Muscle of arm (tissue), 14 donors: ENCODE measurements at places on chromosomes 2 and 18.
A peak's percentile ranks its signal among the peaks of the same experiment; 100 is the strongest.

DNA sequence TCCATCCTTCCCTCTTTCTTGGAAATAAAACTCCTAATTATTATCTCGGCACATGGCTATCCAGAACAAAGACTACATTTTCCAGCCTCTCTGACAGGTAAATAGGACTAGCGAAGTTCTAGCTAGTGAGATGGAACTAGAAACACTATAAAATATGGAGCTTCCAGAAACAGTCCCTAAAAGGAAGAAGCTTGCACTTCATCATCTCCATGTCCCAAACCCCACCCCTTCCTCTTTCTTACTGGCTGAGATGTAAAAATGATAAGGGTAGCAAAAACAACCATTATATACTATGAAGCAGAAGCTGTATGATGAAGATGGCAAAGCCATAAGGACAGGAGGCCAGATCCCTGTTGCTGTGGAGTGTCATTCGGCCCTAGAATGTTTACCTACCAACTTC is 11.7 kb upstream of the ACTR2 start:
- no peak for DNase-seq

GRCh38 chr2:144515696-144516410 is 4.1 kb downstream of the ZEB2 start:
- DNase-seq, result peak; percentile 71

GRCh38 chr2:123245156-123245555 is 779.9 kb upstream of the CNTNAP5 start:
- no peak for DNase-seq

DNA sequence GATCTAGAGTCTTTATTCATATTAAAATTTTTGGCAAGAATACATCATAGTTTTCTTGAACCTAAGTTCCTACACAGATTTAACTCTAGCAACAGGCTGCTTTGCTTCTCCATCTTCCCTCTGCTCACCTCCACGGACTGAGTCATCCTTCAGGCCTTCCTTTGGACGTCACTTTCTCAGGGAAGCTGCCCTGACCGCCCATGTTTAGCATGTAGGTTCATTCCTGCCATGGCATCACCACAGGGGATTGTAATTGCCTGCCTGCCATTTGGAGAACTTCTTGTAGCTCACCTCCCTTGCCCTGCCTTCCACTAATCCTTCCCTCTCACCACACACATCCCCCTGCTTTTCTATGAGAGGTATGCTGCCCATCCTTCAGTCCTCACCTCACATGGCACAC is 43.9 kb upstream of the B3GNT2 start:
- no peak for DNase-seq

DNA sequence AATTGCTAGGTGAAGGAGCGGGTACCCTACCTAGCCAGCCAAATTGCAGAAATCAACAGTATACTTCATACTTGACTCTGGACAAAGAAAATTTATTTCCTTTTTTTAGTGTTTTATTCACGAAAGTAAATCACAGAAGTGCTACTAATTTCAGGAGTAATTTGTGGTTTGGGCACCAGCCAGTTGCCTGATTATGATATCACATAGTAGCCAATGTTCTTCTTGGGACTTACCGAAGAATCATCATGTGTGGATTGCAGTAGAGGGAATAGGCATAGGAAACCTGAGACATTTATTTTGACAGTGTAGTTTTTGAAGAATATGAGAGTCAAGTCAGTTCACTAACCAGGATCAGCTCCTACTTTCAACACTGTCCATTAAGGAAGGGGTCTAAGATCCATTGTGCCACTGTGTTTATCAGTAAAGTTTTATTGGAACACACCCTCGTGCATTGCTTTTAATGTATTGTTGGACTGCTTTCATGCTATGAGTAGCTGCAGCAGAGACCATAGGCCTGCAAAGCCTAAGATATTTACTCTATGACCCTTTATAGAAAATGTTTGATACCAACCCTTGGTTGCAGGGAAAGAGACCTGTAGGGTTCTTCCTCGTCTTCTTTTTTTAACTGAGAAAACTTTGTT is 32.1 kb downstream of the TNFRSF11A start:
- no peak for DNase-seq

DNA sequence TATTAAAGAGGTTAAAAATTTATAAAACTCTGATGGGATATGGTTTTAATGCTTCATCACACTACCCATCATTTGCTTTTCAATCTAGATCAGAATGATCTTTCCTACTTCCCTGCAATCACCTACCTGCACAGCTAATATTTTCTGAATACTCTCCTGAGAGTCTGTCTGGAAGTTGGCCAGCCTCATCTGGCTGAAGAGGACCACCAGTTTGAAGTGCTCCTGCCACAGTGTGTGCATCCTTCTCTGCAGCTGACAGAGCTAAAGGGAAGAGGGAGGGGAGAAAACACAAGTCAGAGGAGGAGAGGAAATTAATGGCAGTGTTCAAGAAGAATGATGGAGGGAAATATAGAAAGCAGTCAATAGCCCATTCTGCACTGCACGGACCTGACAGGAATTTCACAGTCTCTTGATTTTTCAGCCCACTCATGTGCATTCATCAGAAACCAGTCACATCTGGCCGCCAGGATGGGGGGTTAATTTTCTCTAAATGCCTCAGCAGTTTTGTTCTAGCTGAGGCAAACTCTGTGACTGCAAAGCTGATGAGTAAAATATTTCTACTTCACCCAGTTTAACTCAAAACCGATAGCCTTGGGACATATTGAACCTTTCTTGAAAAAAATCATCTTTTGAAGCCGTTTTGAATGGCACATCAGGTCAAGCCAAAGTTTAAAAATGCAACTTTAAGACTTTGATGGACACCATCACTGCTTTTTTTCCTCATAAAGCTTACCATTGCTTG is 201.8 kb upstream of the KLHL14 start:
- no peak for DNase-seq

DNA sequence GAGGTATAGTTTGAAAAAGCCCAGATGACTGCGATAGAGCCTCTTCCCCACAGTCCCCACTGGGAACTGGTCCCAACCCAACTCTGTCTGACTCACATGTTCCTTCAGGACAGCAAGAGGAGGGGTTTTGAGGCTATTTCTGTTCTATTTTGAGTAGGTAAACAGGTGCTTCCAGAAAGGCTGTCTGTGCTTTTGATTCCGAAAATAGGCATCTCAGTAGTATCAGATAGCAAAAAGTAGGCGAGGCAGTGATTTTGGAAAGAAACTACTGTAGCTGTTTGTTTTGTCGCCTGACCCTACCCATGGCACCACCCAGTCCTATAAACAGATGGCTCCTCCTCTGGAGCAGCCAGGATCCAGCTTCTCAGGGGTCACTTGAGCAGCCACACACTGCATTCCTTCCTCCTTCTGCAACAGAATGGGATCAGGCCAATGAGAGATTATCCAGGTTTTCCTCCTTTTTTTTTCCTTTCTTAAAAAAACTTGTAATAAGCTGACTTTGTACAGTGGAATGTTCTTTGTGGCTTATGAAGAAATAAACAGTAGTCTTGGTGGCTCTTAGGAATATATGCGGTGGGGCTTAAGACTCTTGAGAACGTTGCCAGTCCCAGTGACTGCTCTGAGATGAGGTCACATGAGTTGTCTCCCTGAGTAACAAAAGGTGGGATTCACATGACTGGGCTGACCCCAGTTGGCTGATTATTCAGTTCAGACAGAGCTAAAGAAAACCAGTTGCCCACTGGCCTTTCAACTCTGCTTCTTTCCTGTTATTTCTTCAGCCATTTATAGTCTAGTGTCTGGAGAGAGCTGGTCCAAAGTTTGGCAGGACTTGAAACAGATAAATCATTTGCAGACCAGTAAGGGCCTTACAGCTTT is 98.6 kb downstream of the KCNS3 start:
- no peak for DNase-seq

- DNase-seq, result no peak
Observed at GRCh38 chr2:241809383-241810306, 652 bp downstream of the NEU4 start.

DNA sequence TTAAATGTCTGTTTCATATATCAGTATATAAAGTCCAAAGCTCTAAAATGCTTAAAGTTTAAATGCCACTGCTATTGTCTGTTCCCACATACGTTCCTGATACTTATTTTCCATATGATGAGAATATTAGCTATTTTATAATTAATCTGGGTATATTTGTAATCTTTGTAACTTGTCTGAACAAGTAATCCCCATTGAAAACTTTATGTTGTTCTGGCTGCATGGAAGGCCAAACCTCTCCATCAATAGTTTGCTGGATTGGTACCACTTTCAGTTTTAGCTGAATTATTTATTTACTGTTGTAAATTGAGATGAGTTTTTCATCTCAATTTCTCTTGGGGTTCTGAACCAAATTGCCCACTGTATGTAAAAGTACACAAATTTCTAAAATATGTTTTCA is 1.5 kb downstream of the MBD5 start:
- peak; percentile 4 for DNase-seq

GRCh38 chr2:104897515-104898184 is 43.7 kb downstream of the POU3F3 start:
- no peak for DNase-seq

DNA sequence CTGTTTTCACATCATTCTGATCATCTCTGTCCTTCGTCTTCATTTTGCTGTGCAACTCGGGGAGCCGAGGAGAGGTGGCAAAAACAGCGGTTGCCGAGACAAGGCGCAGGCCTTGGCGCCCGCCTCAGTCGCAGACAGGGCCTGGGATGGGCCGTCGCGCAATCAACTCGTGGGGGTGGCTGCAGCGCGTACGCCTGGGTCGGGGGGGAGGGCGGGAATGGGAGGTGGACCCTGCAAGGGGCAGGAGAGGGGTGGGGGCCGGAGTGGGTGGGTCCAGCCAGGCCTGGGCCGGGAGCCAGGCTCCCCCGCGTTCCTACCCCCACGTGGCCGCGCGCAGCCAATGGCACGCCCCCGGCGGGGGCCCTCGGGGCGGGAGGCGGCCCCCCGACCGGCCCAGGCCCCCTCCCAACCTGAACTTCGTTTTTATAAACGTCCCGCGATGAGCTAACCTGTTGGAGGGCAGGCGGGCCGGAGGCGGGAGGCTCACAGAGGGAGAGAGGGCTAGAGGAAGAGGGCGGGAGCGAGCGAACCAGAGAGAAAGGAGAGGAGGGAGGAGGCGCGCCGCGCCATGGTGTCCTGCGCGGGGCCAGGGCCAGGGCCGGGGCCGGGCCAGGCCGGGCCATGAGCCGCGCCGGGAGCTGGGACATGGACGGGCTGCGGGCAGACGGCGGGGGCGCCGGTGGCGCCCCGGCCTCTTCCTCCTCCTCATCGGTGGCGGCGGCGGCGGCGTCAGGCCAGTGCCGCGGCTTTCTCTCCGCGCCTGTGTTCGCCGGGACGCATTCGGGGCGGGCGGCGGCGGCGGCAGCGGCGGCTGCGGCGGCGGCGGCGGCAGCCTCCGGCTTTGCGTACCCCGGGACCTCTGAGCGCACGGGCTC is at the start of gene HOXD13:
TSS of gene HOXD13 (plus strand) at position 452 of the 875 bp plus-strand sequence. CDS start at position 622, 170 bp downstream.
- no peak for DNase-seq

DNA sequence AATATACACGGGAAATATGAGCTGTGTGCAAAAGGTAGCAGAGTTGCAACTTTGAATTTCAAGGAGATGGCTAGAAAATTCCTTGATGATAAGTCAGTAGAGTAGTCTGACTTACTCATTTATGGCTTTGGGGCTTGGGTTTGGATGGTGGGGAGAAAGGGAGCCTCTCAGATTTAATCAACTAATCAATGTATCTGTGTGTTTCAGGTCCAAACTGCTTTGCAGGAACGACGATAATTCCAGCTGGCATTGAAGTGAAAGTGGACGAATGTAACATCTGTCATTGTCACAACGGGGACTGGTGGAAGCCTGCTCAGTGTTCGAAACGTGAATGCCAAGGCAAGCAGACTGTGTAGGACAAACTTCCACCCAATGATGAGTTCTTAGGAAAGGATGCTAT is 164.6 kb downstream of the VWC2L start:
- DNase-seq, result no peak

- no peak for DNase-seq
Observed at GRCh38 chr2:231727621-231728020, 19.3 kb downstream of the PTMA start.

DNA sequence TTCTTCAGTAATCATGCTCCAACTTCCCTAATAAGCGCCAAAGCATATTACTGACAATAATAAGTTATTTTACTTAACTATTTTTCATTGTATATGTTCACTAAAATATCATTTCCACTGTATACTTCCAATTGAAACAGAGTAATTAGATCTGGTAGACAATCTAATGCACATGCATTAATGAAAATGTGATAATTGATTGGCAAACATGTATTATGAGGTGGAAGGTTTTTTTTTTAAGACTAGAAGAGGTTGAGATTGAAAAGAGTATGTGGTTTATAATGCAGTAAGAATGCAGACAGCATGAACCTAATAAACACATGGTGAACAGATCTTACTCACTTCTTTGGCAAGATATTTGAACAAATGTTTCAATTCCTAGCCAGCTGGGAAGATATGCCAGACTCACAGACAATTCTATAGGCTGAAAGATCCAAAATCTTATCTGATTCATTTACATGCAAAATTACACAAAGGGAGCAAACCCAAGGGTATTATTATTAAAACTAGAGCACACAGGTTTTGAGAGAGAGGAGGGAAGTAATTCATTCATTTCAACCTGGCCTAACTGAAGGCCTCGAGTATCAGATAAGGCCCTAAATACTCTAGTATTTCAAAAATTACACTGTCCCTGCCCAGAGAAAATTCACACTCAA is 2.8 kb downstream of the NCKAP1 start:
- peak; percentile 40 for DNase-seq

DNA sequence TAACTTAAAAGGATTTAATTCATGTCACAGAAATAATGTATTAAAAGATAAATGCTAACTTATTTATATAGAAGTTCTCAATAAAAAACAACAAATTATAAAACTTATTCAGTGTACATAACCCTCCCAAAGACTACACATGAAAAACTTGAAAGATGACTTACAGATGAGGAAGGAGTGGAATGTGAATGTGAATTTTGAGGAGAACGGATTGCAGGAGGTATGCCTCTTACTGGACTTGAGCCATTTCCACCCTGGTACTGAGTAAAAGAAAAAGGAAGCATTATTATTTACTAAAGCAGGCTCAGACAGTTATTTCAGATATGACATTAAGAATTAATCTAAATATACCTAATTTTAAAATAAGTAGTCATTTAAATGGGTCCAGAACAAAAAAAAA is 104.4 kb downstream of the TLK1 start:
- DNase-seq, result no peak

DNA sequence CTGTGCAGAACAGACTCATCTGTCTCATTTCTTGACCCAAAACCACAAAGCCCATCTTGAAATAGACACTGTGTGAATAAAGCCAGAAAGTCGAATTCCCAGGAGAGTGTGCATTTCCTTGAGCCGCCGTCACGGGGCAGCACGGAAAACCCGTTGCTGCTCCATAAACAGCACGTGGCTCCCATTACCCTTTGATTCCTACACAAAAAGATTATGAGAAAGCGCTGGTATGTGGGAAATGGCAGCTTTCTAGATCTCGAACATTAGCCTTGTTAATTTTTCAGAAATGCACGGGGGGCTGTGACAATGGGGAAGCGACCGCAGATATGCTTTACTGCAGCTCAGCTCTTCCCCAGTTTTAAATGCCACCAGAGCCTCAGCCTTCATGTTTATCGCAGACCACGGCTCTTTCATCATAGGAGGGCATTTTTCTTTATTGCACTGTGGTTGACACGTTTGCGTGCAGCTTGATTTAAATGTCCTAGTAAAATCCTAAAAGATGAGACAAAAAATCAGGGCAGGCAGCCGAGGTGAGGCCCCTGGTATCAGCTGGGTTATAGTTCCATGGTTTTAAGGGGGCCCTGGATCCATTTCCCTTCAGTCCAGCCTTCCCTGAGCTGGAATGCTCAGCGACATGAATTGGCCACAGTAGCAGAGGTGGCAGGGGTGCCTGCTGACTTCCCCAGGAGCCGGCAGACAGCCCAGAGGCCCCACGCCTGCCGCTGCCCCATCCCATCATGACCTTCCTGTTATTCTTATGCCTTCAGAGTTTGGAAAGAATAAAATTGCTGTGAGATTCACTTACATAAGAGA is 249.3 kb downstream of the NDUFA10 start:
- no peak for DNase-seq

GRCh38 chr2:157321466-157321865 is 4.2 kb downstream of the ERMN start:
- DNase-seq, result no peak
